ENCODE measurements at places on chromosomes 4 and X.

- no peak for DNase-seq
Measured at GRCh38 chrX:68833855-68834331, 5.1 kb downstream of the EFNB1 start.

GRCh38 chr4:78691971-78692821 lies 84.0 kb upstream of the BMP2K start:
- DNase-seq: no peak

DNA sequence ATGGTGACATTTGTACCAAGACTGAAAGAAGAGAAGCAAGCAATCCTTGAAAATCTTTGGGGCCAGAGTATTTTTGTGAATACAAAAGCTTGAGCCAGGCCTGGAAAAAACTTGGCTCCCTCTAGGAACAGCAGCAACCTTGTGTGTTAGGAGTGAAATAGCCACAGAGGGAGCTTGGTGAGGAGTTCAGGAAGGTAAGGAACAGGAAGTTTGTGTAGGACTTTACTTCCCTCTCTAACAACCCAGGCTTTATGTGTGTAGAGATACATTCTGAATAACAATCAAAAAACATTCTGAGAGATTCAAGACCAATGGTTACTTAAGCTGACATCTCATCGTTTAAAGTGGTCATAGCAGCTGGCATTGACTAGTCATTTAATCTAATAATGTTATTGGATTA lies 668.5 kb downstream of the PCDH18 start:
- no peak for DNase-seq

- DNase-seq: no peak
Measured at GRCh38 chr4:109600431-109600830, 40.4 kb downstream of the MCUB start.

- DNase-seq: no peak
Measured at GRCh38 chrX:151042842-151043241, 59.7 kb downstream of the HMGB3 start.

DNA sequence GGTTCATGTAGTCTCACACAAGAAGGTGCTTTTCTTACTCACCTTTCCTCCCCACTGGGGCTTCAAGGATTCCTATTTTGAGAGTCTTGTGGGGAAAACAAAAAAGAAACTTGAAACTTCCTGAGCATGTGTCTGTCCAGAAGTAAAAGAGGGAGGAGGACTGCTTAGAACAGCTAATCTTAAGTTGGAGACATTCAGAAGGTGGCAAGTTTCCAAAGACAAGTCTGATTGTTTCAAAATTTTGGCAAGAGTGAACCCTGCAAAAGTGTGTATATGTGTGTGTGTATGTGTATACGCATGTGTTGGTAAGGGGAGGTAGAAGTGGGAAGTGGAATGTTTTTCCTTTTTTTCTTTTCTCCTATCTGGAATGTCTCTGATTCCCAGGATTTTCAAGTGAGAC lies 189.0 kb upstream of the FRMPD4 start:
- no peak for DNase-seq

DNA sequence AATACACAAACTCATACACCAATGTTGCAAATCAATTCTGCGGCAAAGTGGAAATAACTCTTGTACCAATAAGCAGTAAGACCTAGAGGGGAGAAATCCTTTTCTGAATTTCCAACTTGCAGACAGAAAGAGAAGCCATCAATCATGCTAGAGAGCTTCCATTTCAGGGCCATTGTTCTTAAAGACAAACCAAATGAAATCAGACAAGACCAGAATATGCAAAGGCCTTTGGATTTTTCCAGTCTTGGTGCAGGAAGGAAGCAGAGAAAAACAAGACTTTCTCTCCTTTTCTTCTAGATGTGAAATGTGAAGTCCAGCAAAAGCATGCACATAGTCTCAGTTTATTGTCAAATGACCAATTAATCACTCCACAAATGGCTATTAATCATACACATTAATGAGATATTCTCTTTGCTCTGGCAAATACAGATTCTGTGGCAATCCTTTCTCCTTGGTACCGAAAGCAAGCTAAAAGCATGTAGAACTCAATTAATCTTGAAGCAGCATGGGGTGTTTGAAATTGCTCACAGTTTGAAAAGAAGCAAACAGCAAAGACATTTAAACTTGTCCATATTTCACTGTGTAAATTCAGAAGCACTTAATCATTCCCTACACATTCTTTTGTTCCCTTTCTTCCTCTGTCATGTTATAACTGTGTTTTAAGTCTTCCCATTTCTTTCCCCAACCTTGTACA lies 466.1 kb downstream of the GPAT3 start:
- no peak for DNase-seq

GRCh38 chr4:124754681-124755080 lies 42.1 kb upstream of the ANKRD50 start:
- no peak for DNase-seq

- no peak for DNase-seq
Measured at GRCh38 chrX:45070116-45071007, 130.3 kb downstream of the DIPK2B start.

GRCh38 chr4:15689540-15689939 lies 7.9 kb downstream of the FAM200B start:
- DNase-seq: no peak

DNA sequence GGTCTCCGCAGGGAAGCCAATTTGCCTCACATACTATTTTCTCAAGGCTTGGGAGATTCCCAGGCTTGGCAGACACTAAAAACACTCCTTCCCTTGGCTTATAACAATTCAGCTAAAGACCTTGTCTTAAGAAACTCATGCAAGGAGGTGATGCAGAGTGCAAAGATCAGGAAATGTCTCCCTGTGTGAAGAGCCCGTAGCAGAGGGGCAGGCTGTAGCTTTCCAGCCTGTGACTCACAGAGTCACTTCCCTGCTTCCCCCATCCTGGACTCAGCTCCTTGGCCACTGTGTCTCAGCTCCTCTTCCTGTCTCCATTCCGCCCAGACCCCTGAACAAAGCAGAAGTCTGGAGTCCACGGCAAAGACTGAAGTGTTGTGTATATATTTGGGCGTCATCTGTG lies 56.1 kb downstream of the KDR start:
- DNase-seq: peak; percentile 42

- DNase-seq: no peak
Measured at GRCh38 chrX:147333821-147334220, 519.3 kb upstream of the CXorf51A start.

- no peak for DNase-seq
Measured at GRCh38 chr4:63563288-63564014, 845.8 kb downstream of the TECRL start.

DNA sequence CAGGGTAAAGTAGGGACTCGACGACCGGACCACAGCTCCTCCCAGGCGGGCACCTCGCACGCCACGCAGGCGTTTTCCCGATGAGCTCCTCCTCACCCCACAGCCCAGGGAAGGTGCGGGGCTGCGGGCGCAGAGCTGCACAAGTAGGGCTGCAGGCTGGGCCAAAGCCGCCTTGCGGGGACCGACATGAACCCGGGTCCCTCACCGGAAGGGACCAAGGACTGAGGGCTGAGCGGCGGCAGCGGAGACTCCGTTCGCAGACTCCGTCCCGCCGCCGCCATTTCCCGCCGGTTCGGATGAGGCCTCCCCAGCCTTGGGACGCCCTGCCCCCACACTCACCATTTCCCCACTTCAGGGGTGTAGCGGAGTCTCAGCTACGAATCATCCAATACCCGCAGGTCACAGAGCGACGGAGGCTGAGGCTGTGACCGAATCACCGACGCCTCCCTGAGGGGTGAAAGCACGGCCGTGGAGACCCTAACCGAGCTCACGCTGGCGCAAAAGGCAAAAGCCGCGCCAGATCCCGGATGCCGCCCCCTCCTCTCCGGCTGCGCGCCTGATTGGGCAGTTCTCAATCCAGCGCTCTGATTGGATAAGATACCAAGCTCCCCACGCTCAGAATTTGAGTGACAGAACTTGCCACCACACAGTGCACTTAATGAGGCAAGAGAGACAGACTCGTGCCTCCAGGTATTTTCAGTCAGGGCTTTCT lies at the start of gene ZNF732:
Gene ZNF732, minus strand, starts transcription at position 506 of the 712 bp plus-strand sequence. Its CDS starts 164 bp downstream, at position 342.
- peak; percentile 68 for DNase-seq

DNA sequence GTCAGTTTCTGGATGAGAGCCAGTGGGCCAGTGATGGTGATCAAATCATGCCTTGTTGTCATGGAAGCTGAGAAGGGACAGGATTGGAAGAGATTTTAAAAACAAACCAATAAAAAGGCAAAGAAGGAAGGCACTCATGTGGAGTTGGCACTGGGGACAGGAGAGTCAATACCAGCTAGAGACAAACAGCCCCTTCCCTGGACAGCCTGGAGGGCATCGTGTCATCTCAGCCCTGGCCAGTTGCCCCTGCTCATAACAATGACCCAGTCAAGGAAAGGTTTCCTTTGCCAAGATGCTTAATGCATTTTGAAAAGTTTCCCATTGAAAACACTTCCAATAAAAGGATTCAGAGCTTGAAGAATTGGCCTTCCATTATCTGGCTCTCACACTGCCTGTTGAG lies 55.5 kb downstream of the SCML1 start:
- no peak for DNase-seq

DNA sequence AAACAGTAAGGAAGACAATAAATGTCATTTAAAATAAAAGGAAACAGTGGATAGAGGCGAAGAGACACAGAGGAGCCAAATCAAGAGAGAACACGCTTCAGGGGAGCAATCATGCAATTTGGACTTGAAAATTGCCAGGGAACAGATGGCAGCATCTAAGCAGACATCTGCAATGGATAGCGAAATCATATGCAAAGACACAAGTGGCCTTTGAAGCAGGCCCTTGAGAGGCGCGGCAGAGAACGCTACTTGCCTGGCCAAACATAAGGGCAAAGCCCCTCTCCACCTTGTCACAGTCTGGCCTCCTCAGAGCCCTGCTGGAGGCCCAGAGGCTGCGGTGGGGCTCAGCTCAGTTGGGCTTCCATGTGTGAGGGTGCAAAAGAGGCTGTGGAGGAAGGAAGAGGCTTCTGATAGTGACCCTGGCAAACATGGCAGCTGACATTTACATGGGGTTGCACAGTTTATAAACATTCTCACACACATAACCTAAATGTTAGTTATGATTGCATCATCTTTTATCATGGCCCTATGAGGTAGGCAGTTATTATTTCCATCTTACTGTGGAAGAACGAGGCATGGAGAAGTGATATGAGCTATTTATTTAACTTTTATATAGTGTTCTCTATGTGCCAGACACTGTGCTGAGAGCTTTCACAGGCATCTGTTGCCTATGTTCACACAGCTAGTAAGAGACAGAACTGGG lies 18.3 kb downstream of the ADGRG4 start:
- no peak for DNase-seq

DNA sequence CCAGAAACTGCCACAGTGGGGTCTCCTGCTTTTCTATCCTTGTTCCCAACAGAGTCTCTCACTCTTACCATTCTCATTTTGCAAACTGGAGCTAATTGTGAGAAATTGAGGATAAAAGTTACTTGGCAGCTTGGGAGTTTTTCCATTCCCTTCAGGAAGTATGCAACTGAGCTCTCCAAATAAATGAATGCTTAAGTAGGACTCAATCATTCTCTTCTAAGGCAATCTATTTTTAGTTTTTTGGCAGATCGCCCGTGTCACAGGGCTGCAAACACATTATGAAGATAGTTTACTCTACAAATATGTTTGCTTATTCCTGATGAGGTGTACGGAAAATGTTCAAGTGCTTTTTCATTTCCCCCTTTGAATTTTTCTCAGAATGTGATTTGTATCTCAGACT lies 5.3 kb downstream of the ASB11 start:
- DNase-seq: peak; percentile 26

- DNase-seq: no peak
Measured at GRCh38 chrX:29241809-29242208, 654.6 kb downstream of the IL1RAPL1 start.

DNA sequence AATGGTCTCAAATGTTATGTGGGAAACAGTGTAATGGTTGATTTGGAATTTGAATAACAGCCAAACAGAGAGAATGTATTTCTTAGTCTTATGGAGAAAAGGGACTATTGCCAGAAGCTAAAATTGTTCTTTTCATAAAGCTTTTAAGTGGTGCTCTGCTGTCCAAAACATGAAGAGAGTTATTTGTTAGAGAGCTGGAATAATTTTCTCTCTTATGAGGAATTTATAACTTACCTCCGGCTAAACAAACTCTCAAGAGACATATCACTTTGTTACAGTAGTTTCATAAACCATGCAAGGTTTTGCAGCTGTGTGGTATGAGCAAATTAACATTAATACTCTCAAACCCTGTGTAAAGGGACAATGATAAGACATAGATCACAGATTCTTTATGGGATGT lies 28.6 kb downstream of the SULT1B1 start:
- DNase-seq: no peak
